Activated T-cell treated with anti-CD3 and anti-CD28 coated beads, Interleukin-2, amount 50 U/mL, for 48 hours (primary cell): ENCODE measurements at places on chromosomes 1 and 21.

- DNase-seq, result no peak
Observed at GRCh38 chr1:192002063-192002462, 156.2 kb upstream of the RGS18 start.

GRCh38 chr1:22325531-22326371 lies 125.9 kb upstream of the ZBTB40 start:
- DNase-seq, result no peak

- peak; percentile 50 for DNase-seq
Observed at GRCh38 chr1:108639899-108640560, 20.9 kb downstream of the HENMT1 start.

- peak; percentile 73 for DNase-seq
Observed at GRCh38 chr1:156097499-156098178, 15.4 kb upstream of the MEX3A start.

DNA sequence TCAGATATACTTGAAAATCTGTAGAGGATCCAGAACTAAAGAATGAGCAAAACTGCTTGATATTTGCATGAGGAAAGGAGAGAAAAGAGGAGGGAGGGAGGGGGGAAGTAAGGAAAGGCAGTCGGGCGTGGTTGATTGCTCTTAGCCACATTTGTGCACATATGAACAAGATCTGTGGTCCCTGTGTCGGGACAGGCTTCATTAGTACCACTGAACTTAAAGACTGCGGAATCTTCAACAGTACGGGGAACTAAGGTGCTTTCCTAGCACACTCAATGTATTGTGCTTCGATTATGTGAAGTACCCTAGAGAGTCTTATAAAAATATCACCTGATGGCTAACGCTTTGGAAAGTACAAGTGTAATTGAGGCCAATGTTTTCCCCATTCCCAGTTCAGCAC lies 59.9 kb downstream of the ZBTB18 start:
- no peak for DNase-seq

GRCh38 chr1:17162941-17163340 lies 42.0 kb upstream of the PADI1 start:
- no peak for DNase-seq

DNA sequence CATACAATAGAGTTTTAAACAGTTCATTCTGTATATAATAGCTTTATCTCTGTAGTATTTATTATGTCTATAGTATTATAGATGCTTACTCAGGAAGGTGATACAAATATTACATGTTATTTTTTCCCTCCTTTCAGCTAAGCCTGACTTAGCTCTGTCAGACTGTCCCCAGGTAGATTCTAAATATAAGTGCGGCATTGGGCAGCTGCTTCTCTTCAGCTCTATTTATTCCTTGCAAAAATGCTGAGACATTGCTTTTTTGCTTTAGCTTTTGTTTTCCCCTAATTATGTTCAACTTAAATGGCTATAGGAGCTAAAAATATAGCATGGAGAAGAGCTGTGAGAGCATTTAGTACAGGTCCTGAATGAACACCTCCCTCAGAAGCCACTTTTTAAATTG lies 203.2 kb upstream of the BEND5 start:
- no peak for DNase-seq

- no peak for DNase-seq
Observed at GRCh38 chr1:231526536-231526935, 1.9 kb upstream of the TSNAX start.

- no peak for DNase-seq
Observed at GRCh38 chr1:110170766-110171733, 20.8 kb downstream of the SLC6A17 start.

GRCh38 chr1:34361781-34362357 lies 185.2 kb downstream of the C1orf94 start:
- no peak for DNase-seq

DNA sequence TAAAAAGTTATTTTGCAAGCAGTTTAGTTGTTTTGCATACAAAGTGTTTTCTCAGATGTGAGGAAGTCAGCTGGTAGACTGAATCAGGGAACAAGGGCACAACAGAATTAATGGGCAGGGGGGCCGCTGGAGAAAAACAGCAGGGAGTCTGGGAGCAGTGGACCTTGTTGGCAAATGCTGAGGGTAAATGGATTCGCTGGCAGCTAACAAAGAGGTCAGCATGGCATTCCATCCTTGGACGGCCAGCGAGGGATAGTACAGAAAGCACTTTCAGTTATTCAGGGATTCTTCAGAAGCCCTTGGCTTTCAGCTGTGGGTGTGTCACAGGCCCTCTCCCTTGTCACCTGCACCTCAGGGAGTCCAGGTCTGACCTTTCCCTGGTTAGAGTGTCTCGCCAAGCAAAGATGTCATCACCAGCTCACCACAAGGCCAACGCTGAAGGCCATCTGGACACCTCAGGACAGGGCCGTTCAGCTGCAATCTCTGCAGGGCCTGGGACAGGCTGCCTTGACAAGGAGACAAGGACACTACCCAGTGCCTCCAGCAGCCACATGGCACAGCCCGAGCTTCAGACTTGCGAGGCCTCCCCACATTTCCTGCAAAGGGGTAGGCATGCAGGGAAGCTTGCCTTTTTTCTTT lies 90.4 kb downstream of the KCNN3 start:
- DNase-seq, result no peak

DNA sequence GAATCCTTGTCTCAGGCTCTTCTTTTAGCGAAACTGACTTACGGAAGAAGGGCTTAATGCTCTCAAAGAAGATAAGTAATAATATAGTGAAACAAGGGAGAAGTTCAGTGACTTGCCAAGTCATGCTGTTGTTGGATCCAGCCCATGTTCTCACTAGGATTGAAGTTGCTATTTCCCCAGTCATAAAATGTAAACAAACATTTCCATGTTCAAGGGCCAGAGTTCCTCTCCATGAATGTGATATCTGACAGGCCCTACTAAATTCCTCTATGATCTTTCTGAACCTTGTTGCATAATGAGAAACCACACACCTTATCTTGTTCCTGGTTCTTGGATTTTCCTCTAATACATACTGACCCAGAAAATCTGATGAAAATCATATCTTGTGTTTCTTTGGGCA lies 876.5 kb upstream of the B3GALT2 start:
- no peak for DNase-seq

DNA sequence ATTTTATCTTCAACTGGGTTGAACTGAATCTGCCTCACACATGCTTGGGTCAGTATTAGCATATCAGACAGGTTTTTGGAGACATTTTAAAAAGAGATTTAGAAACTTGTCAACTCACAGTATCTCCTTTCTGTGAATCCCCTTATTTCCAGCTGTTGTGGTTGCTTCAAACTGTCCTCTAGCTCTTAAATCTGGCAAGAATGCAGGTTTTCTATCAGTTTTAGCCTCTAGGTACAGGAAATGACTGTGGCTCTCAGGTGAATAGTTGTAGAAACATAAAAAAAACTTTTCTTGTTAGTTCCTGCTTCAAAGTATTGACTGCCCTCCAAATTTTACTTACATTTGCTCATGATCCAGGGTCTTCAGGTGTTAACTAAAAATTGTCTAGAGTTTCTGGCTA lies 495.7 kb upstream of the TMPRSS15 start:
- no peak for DNase-seq
